Stimulated activated CD4-positive, alpha-beta T cell treated with anti-CD3 and anti-CD28 coated beads, TNF-alpha, amount 100 ng/mL, for 24 hours (primary cell): ENCODE measurements at places on chromosomes 13 and 19.

- no peak for DNase-seq
Measured at GRCh38 chr13:99648066-99648665, 146.9 kb downstream of the TM9SF2 start.

- DNase-seq, result no peak
Measured at GRCh38 chr19:8360196-8360595, 3.8 kb upstream of the ANGPTL4 start.

- DNase-seq, result no peak
Measured at GRCh38 chr19:29985196-29985595, 43.2 kb downstream of the URI1 start.

DNA sequence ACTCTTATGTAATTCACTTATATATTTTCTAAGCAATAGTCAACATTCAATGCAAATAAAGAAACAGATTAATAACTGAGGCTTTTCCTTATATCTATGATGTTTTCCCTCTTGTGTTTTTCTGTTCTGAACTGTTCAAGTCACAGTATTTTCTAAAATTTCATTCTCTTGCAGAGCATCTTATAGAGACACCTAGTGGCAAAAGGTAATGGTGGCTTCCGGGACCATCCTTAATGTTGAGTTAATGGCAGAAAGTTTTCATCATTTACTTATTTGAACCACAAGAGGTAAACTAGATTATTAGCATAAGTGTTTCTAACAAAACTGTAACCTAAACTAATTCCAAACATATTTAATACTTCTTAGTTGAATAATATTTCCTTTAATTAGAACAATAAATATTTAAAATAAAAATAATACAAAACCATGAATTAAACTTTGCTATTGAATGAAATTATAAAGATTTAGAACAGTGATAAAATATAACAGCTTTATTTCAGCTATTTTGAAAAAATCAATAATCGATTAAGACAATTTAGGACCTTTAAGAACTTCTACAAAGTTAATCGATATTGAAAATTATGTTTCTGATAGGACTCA, 1.7 kb upstream of the SLITRK5 start:
- no peak for DNase-seq

DNA sequence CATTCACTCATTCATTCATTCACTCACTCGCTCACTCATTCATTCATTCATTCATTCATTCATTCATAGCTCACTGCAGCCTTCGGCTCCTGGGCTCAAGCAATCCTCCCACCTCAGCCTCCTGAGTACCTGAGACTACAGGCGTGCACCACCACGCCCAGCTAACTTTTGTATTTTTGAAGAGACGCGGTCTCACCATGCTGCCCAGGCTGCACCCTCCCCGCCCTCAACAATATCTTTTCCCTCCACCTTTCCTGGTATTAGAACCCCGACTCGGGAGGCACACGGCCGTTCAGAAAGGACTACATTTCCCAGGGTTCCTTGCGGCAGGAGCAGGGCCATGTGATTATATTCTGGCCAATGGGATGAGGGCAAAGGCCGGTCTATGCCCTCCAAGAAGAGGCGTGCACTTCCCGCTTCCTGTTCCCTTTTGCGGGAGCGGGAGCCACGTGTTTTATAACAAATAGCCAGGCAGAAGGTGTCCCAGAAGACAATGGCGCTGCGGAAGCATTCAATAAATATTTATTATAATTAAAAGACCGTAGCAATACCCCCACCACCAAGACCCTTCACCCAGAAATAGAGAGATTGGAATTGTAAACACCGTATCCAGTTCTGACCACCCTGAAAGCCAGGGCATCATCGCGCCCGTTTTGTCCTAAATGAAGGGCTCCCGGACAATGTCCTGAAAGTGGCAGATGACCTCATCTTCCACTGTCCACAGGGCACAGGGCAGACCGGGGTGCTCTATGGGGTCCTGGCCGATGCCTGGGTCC, 15.9 kb downstream of the TICAM1 start:
- DNase-seq, result peak; percentile 62

- no peak for DNase-seq
Measured at GRCh38 chr19:55082020-55082851, 6.6 kb downstream of the EPS8L1 start.

DNA sequence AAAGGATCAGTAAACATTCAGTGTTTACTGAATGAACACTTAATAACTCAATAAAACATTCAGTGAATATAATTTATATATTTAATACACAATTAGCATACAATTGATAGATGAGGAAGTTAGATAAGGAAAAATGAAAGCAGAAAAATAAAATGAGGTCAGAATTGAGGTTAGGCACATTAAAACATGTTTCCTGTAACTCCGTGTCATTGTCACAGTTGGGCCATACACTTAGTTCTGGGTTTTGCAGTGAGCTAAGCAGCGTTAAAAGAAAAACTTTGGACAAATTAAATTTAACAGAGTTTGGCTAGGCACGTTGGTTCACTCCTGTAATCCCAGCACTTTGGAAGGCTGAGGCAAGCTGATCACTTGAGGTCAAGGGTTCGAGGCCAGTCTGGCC, 71.4 kb downstream of the MIPEP start:
- DNase-seq, result no peak

DNA sequence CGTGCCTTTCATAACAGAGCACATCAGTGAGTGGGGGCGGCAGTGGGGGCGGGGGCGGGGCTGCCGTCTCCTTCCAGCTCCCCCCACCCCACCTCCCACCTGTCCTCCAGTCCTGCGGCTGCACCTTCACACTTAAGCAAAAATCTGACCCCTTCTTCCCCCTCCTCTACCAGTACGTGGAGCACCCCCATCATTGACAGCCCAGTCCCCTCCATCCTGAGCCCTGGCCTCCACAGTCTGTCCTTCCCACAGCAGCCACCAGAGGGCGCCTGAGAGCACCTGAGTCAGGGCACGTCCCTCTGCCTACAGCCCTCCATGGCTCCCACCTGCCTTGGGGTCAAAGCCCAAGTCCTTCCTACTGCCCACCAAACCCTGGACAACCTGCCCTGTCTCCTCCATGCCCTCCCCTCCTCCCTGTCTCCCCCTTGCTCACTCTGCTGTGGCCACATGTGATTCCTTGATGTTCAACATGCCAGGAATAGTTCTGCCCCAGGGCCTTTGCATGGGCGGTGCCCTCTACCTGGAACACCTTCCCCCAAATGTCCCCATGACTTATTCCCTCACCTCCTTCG, 4.0 kb downstream of the EBI3 start:
- DNase-seq, result peak; percentile 57

- no peak for DNase-seq
Measured at GRCh38 chr13:34506796-34507195, 435.3 kb upstream of the NBEA start.

DNA sequence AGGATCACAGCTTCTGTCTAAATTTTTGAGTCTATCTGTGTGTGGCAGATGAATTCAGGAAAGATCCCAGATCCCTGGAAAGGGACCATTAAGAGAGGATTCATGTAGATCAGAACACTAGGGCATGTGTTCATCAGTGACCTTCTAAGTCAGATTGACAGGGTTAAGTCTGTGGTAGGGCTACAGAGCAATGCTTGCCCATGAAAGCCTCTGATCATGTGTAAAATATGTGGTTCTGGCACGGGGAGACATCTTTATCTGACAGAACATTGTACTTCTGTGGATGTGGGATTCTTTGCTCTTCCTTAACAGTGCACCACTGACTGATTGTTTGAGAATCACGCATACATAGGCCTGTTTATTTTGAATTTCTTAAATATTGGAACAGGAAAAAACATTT, 42.9 kb downstream of the ZNF506 start:
- DNase-seq, result no peak

DNA sequence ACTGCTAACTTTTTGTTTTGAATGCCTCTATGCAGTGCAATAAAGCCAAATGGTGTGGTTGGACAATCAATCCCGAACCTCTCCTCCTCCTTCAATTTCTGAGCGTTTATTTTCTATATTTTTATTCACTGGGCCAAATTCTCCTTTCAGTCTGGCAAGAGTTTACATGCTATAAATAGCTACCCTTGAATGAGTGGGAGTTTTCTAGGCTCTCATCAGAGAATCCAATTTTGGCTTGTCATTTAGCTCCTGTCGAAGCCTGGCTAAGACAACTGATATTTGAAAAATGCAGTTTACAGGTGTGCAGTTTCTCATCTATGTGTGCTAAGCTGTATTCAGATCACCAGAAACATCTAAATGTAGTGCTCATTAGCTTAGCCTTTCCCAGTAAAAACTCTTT, 61.8 kb downstream of the OLFM4 start:
- DNase-seq, result no peak

- DNase-seq, result no peak
Measured at GRCh38 chr13:75341028-75341427, 140.9 kb downstream of the TBC1D4 start.

DNA sequence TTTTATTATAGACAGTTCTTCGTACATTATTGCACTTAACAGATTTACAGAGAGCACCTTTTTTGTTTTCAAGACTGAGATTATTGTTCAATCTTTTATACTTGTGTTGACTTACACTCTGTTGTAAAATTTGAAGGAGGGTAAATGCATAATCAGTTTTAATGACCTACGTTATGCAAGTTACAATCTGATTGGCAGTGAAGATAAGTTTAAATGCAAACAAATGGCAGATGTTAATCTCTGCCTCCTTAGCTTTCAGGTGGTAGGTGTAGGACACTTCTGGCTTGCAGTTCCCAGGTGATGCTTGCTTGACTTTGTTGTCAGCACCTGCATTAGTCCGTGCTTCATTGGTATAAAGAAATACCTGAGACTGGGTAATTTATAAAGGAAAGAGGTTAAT, 424.9 kb downstream of the FGF9 start:
- no peak for DNase-seq

DNA sequence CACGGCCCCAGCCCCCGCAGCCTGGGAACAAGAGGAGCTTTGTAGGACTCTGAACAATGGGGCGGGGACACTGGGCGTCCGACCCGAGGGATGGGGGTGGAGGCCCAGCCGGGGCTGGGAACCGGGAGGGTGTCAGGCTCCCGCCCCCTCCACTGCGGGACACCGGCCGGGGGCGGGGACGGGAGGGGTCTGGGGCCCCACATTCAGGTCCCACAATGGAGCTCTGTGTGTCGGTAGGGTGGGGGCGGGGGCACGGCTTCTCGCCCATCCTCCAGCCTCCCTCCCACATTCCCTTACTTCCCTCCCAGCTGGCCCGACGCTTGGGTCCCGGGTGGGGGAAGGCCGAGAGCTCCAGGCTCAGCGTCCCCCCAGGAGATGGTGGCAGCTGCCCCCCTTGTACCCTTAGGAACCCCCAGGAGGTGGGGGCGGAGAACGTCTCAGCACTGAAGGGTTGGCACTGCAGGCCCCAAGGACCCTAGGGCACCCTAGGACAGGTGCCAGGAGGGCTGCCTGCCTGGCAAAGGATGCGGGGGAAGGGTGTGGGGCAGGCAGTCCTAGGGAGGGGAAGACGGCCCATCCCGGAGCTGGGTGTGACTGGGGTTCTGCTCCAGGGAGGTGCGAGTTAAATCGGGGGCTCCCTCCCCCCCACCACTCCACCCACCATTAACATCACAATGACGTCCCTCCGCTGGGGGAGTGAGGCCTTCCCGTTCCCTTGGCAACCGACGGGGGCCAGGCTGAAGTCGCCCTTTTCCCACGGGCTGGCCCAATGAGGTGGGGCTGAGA, 5.3 kb downstream of the TTYH1 start:
- DNase-seq, result no peak

GRCh38 chr19:55492362-55492944, 4.2 kb downstream of the SSC5D start:
- DNase-seq, result no peak

- DNase-seq, result peak; percentile 83
Measured at GRCh38 chr19:9934132-9934950, 2.0 kb downstream of the OLFM2 start.

DNA sequence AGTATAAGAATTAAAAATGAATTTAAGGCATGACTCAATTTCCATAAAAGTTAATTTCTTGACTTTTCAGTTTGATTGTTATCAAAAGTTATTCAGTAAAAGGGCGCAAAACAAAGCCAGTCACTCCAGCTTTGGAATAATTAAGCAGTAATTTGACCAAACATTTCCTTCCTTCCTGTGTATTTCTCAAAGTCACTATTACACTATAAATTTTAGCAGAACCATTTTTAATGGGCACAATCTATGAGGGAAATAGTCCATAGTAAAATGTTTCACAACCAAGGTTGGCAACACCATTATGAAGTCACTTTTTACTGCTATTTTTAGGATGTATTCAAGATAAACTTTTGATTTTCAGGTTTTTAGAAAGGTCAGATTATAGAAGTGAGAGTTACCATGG, 91.0 kb downstream of the DACH1 start:
- no peak for DNase-seq

DNA sequence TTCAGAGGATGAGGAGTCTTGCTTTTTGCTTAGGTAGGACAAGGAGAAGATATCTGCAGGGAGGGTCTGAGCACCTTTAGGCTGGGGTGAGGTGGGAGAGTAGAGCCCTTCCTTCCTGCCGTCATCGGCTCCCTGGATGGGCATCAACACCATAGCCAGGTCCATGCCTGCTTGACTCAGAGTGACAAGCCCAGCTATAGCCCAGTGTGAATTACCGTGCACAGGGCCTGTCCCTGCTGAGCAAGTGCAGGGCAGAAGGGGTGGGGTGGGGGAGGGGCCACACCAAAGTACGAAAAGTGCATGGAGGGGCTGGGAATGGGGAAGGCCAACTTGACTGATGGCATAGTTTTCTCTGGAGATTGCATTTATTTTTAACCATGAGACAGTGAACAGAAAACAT, 30.3 kb upstream of the RNF113B start:
- no peak for DNase-seq

DNA sequence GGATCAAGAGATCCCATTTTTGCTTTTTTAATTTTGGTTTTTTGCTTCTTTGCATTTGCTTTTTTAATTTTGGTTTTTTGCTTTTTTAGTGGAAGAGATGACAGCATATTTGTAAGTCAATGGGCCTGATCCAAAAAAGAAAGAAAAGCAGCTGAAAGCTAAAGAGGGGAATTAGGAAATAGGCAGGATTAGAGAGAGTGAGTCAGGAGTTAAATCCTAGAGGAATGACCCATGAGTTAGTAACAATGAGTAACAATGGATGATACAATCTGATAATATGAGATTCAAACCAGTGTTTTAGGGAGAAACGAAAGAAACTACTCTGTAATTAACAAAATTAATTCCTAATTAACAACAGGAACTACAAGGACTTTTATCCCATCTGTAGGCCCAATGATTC, 111.2 kb upstream of the SGCG start:
- no peak for DNase-seq

GRCh38 chr13:113938246-113938645, 35.6 kb downstream of the C13orf46 start:
- DNase-seq, result no peak

DNA sequence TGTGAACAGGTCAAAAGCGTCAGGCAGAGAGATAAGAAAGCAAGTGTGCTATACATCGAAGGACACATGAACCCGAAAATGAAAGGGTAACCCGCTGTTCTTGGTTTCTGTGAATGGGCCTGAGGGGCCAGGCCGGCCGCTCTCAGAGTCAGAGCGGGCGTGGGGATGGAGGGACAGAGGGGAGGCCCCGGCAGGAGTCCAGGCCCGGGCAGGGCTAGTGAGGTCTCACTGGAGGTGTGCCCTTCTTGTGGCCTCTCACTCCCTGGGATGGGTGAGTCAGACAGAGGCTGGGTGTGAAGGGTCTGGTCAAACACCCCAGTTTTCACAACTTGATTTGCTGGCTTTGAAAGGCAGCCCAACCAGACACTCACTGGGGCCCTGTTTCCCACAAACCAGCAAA, 17.4 kb upstream of the NDUFS7 start:
- no peak for DNase-seq
